Stimulated activated CD8-positive, alpha-beta memory T cell treated with anti-CD3 and anti-CD28 coated beads, Interleukin-7, amount 100 ng/mL, for 48 hours (primary cell): ENCODE measurements at places on chromosomes 11 and 22.

GRCh38 chr22:45984316-45984916, 7.5 kb upstream of the WNT7B start:
- no peak for DNase-seq

- DNase-seq, result no peak
Measured at GRCh38 chr11:65786786-65787636, at the start of gene OVOL1. Gene OVOL1 (plus strand): TSS chr11:65787063. CDS start chr11:65787374, 311 bp downstream.

DNA sequence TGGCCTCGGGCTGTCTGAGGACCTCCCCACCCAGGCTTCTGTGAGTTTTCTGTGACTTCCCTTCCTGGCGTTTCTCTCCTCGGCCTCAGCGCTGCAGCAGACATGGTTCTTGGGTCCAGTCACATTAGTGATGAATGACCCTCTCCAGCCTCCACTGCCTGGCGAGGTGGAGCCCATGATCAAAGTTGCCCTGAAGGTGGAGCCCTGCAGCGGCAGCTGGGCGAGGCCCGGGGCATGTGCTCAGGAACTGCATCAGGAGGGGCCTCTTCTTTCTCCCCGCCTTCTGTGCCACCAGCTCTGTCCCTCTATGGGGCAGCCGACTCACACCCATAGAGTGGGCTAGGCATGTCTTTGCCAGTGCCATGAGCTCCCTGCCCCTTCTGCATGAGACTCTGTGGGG, 1079.7 kb downstream of the TBC1D22A start:
- no peak for DNase-seq

DNA sequence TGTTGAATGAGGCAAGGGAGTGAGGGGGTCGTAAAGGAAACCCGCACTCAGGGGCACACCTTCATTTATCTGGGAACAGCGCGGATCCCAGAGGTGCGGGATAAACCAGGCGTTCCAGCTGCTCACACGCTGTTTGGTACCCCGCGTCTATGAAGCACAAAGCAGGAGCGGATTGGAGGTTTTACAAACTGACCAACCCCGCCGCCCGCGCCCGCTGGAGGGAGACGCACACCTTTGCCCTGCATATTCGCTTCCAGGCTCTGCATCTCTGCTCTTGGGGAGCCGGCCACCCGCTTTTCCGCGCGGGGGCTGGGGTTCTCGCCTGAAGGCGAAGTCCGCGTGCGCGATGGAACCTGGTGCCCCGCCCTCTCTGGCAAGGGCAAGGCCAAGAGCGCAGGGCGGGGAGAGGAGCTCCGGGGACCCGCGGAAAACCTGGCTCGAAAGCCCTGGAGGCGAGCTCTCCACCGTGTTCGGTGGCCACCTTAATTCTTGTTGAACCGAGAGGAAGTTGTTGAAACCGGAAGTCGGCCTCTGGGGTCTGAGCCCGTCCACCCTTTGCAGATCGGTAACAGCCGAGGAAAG, 6.8 kb upstream of the ALX4 start:
- DNase-seq, result no peak

- DNase-seq, result no peak
Measured at GRCh38 chr11:119038884-119039283, 8.2 kb upstream of the SLC37A4 start.

DNA sequence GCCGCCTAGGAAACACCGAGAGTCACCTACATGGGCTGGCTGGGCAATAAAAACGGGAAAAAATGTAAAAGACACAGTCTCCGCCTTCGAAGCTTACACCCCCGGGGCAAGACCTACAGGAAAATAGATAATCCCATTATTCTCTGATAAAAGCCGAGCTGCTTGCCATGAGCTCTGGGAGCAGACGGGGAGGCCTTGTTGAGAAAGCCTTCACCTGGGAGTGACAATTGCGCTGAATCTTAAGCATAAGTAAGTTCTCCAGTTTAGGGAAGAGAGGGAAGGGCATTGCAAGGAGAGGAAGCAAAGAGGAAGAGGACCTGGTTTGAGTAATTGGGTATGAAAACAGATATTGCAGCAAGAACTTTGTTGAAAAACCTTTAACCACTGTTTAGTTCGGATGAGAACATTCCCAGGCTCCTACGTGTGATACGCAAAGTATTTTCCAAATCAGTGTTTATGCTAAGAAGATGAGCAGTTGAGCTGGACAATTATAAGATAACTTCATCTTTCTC, 813 bp upstream of the BTBD10 start:
- no peak for DNase-seq

- no peak for DNase-seq
Measured at GRCh38 chr11:118633979-118634378, 26.6 kb downstream of the PHLDB1 start.

DNA sequence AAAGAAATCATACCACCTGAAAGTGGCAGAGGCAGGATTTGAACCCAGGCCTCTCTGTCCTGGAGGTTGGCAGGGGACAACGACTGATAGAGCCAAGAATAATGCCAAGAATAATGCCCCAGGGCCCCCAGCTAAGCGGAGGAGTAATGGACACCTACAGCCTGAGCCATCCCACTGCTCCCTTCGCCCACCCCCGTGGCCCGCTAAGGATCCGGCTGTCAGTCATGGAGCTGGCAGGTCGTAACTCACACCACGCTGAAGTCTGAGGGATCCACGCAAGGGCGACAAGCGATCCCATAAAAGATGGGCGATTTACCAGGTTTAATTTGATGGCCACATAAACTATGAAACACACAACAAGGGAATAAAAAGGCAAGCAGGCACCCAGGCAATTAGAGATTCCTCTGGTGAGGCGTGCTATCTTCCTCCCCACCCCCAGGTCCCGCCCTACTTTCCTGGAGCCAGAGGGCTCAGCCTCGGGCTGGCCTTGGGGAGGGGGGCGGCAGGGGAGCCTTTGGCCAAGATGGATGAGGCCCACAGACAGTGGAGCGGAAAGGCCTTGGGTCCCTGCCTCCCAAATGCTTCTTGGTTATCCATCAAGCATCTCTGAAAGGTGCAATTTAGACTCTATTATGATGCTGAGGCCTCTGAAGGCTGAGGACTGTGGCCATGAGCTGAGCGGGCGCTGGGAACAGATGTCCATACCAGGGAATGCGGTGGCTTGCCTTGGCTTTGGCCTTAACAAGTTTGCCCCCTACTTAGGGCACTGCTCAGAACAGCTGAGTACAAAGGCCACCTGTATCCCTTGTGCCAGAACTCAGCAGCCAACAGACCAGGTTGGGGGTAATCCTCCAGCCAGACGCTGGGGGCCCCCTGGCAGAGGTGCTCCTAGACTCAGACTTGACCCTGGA, 55.2 kb downstream of the MACROD1 start:
- no peak for DNase-seq

GRCh38 chr22:45319324-45319685, 9.6 kb downstream of the FAM118A start:
- no peak for DNase-seq

GRCh38 chr22:37880668-37881440, 25.2 kb upstream of the MICALL1 start:
- DNase-seq, result no peak

DNA sequence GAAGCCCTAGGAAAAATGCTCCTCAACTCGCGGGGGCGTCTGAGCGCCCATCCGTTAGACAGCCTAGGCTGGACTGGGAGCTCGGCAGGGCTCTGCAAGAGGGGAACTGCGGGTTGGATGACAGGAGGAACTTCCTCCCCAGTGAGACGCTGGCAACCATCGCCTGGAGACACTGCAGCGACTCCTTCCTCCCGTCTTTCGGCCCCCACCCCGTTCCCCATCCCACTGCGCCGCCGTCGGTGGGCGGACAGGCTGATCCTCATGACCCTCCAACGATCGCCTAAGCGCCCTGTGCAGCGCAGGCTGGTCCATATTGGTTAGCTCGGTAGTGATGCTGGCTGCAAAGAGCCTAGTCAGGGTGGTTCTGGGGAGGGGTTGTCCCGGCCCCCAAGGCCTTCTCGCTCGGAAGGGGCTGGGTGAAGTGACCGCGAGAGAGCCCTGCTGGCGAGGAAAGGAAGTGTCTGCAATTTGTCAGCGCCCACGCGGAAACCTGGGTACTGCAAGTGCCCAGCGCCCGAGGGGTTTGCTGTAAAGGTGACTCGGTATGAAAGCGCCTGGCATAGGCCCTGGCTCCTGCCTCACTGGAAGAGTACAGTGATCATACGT, 638 bp downstream of the NRGN start:
- DNase-seq, result peak; percentile 42

DNA sequence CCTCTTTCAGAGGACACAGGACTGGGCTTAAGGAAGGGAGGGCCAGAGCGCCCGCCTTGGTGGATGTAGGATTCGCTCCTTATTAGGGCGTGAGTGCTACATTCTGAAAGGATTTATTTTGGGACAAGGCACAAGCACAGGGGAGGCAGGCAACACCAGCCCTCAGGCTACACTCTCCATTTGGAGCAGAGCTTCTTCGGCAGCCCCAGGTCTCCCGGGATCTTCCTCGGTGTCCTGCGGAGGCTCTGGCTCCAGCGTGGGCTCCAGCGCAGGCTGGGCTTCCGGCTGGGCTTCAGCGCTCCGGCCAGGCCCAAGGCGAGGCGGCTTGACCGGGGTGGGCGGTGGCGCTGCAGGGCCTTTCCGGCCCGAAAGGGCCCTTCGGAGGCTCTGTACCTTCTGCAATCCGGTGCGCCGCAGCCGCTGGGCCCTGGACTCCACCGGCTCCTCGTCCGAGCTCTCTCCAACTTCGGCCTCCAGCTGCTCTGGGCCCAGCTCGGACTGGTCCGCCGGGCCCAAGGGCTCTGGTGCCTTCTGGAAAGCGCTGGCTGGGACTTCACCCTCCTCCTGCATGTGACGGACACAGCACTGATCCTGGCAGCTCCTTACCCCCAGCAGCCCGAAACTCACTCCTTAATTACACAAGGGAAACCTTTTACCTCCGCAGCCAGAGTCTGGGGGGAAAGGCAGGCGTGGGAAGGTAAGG, 1.1 kb downstream of the CAVIN3 start:
- DNase-seq, result no peak

- no peak for DNase-seq
Measured at GRCh38 chr11:18710545-18710944, 12.0 kb downstream of the TMEM86A start.

- DNase-seq, result no peak
Measured at GRCh38 chr11:112394304-112394703, 133.6 kb upstream of the PLET1 start.

DNA sequence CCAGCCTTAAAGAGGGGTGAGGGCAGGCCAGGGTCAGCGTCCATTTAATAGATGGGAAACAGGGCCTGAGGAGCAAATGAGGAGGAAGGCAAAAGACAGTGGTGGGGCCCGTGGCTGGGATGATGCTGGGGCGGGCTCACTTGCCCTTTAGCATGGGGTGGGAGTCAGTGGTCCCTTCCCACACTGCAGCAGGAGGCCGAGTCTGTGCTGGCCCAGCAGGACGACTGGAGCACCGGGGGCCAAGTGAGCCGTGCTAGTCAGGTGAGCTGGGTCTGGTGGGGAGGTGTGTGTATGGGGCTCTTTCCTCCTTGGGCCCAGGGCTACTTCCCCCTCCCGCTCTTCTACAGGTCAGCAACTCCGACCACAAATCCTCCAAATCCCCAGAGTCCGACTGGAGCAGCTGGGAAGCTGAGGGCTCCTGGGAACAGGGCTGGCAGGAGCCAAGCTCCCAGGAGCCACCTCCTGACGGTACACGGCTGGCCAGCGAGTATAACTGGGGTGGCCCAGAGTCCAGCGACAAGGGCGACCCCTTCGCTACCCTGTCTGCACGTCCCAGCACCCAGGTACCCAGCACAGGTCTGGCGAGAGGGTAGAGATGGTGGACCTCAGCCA, 12.8 kb downstream of the SCYL1 start:
- no peak for DNase-seq

- DNase-seq, result no peak
Measured at GRCh38 chr22:32555581-32555980, 81.0 kb downstream of the FBXO7 start.

DNA sequence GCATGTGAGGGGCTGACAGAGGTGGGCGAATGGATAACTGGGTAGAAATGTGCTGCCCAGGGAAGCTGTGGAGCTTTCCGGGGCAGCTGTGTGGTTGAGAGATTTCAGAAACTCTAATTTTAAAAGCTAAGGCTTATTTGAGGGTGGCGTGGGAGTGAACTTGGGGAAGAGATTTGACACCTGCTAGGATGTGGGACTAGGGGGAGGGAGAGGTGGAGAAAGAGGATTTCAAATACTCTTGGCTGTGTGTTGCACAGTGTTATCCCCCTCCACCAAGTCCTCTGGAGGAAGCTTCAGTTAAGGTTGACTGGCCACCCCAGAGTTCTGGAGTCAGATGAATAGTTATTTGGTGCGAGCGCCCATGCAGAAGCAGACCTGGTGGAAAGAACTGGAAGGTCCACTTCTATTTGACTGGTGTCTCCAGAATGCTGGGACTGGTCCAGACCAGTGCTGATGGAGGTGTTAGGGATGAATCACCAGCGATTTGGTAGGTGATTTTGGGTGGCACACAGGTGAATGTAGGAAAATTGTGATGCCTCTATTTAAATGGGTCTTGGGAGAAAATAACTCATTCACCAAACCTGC, 72.8 kb upstream of the ALX4 start:
- DNase-seq, result no peak

- DNase-seq, result no peak
Measured at GRCh38 chr22:42906605-42907348, 49.7 kb upstream of the ARFGAP3 start.

GRCh38 chr22:45627489-45628233, 44.0 kb upstream of the ATXN10 start:
- no peak for DNase-seq

DNA sequence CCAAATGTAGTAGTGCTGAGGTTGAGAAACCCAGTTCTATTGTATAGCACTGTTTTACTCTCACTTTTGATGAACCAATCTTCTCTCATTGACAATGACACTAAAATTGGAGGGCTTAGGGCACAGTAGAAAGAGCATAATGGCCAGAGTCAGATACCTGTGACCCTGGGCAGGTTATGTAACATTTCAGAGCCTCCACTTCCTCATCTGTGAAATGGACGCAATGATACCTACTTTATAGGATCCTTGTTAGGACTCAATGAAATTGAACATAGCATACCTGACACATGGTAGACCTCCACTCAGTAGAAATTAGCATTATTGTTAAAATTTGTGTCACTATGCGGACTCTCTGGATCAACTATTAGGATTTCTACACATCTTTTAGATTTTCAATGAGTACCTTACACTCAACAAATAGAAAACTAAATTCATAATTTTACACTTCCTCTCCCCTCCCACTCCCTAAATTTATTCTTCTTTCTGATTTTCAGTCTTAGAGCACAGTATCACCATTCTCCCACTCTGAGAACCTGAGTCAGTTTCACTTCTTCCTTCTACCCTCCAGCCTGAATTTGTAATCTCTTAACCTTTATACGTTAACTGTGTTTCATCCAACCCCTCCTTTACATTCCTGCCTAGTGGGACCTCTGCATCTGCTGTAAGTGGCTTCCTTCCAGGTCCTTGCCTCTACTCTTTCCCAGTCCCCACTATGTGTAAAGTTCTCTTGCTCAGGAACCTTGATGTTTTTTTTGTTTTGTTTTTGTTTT, 78.3 kb downstream of the MICAL2 start:
- no peak for DNase-seq

- DNase-seq, result no peak
Measured at GRCh38 chr22:44575381-44576268, 77.6 kb upstream of the RTL6 start.

GRCh38 chr11:130826572-130826971, 89.7 kb downstream of the SNX19 start:
- no peak for DNase-seq

- DNase-seq, result no peak
Measured at GRCh38 chr22:46119729-46120419, 30.5 kb upstream of the PPARA start.
